Hematopoietic multipotent progenitor cell treated with erythropoietin and hydrocortisone succinate and interleukin-3 and kit ligand, for 17 days (in vitro differentiated cells): ENCODE measurements at places on chromosomes 2 and 18.

GRCh38 chr2:237708491-237708890 lies 81.1 kb downstream of the LRRFIP1 start:
- no peak for DNase-seq

GRCh38 chr18:56319953-56320352 lies 318.4 kb downstream of the TXNL1 start:
- DNase-seq: no peak

- DNase-seq: no peak
Measured at GRCh38 chr2:4903656-4904348, 788.4 kb upstream of the SOX11 start.

DNA sequence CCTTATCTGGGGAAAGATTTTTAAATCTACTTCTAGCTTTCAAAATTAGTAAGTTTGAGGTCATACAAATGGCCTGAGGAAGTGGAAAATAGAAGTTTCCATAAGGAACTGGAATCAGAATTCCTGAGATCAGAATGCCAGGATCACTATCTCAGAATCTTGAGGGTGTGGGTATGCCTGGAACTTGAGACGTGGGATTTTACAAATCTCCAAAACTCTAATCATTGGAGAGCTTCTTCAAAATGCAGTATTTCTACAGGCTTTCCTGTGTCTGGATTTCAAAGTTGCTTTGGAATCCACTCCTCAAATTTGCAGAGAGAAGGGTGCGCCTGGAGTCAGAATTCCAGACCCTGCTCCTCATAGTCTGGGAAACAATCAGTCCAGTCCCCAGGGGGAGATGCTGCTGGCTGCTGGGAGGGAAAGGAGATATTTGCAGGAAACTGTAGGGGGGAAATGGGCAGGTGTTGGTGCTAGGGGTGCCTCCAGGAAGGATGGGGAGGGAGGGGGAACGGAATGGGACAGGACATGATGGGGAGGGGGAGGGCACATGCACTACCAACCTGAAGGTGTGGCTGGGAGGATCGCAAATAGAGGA lies 31.0 kb upstream of the CATIP start:
- DNase-seq: no peak

DNA sequence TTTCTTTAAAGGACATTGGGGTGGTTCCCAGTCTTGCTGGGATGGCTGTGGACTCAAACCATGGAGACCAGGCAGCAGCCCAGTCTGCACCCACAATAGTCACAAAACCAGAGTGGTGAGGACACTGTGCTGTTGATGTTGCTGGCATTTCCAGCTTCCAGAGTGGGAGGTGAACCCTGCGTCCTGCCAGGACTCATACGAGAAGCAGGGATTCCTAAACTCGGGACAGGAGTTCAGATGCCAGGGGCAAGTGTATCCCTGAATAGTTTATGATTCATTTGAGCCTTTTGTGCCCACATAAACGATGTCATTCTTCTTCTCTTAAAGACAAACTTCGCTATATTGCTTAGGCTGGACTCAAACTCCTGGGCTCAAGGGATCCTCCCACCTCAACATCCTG lies 62.8 kb downstream of the TCF7L1 start:
- no peak for DNase-seq

DNA sequence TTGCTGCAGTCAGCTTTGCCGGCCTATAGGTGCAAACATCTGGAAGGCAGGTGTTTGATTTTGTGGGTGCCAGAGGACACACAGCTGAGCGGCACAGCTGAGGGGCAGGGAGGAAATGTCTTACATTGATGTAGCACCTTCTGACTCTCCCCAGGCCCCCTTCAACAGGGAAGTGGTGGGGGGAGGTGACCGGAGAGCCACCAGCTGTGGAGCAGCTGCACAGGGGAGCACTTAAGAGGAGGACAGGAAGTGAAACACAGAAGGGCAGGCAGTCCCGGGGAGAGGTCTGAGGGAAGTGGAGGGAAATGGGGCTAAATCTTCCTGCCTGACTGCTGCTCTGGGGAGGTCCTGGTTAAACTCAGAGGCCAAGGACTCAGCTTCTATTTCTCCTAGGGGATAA lies 409.1 kb downstream of the TNS1 start:
- no peak for DNase-seq

- no peak for DNase-seq
Measured at GRCh38 chr2:127576433-127577207, 41.1 kb downstream of the MYO7B start.

DNA sequence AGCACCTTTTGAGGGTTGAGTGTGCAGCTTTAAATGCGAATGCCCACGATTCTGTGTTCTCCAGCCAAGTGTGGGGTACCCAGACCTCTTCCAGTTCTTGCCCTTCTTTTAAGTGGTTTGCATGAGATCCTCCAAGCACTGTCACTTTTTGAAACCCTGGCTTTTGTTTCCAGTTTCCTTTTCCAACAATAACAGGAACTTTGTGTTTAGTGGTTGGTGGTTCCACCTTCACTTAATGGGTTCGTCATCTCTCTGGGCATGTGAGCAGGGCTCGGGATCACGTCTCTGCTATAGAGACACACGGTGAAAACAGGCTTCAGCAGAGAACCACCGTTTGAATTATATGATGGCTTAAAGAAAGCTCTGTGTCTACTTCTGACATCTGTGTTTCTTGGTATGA lies 197.6 kb downstream of the LDLRAD4 start:
- DNase-seq: no peak

DNA sequence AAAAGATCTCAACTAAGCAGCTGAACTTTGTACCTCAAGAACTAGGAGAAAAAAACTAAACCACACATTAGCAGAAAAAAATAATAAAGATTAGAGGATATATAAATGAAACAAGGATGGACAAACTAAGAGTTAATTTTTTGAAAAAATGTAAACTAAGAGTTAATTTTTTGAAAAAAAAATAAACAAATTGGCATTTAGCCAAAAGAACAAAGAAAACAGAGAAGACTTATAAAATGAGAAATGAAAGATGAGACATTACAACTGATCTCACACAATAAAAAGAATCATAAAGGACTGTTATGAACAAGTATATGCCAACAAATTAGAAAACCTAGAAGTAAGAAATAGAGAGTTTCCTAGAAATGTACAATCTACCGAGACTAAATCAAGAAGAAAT lies 859.2 kb upstream of the GYPC start:
- no peak for DNase-seq

DNA sequence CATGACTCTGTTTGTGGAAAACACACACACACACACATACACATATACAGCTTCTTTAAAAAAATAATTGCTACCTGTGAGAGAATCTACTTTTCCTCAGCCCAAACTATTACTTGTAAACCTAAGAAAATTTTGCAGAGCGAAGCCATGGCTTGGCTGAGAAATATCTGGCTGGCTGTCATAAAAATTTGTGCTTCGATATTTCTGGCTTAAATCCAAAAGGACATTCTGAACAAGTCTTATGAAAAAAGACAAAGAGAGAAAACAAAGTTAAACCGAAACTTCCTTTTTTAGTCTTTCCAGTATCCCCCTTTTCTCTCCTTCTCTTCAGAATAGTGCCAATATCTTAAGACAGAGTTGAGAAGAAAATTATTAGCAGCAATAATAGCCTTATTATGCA lies 2048.0 kb downstream of the SUCLG1 start:
- DNase-seq: no peak

DNA sequence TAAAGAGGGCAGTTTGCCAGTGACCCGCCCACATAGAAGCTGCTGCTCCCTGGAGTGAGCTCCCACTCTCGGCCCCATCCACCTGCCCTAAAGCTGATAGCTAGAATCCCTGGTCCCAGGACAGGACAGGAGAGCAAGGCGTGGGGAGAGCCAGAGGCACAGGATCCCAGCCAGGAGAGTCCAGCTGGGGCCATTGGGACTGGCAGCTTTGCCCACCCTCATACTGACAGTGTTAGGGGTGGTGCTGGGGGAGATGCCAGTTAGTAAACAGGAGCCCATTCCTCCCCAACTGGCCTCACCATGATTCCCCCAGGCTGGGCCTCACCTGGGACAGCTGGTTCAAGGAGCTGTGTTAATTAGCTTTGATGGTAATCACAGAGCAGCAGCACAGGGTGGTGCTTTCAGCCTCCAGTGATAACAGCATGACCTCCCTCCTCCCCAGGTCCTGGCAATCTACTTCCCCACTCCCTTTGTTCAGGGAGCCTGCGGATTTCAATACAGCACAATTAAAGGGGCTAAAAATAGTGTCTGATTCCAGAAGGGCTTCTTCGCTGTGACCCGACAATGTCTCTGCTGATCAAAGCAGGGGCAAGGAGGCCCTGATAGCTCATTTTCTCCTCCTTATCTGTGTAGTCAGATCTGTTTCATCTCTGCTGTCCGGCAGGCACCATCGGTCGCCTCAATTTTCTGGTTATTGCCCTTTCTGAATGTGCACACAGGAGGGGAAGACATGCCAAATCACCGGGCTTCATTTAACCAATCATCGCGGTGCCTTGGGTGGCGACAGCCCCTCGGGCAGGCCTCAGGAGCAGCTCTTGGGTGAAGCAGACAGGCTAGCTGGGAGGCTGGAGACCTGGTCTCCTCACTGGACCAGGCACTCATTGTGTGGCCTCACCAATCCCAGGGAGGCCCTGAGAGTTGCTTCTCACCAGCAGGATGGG lies 119.9 kb upstream of the TEX51 start:
- no peak for DNase-seq

GRCh38 chr2:85143463-85144082 lies 10.4 kb downstream of the TCF7L1 start:
- no peak for DNase-seq

- no peak for DNase-seq
Measured at GRCh38 chr18:48074929-48075706, 144.7 kb upstream of the SMAD2 start.

GRCh38 chr2:239818531-239819011 lies 206.6 kb downstream of the NDUFA10 start:
- no peak for DNase-seq

GRCh38 chr2:8238521-8239230 lies 443.2 kb upstream of the ID2 start:
- no peak for DNase-seq

GRCh38 chr2:222572751-222573174 lies 83.1 kb downstream of the FARSB start:
- peak; percentile 76 for DNase-seq

GRCh38 chr18:46068763-46069162 lies 3.3 kb downstream of the PSTPIP2 start:
- DNase-seq: no peak

- DNase-seq: no peak
Measured at GRCh38 chr2:170806548-170806947, 10.1 kb upstream of the GAD1 start.

DNA sequence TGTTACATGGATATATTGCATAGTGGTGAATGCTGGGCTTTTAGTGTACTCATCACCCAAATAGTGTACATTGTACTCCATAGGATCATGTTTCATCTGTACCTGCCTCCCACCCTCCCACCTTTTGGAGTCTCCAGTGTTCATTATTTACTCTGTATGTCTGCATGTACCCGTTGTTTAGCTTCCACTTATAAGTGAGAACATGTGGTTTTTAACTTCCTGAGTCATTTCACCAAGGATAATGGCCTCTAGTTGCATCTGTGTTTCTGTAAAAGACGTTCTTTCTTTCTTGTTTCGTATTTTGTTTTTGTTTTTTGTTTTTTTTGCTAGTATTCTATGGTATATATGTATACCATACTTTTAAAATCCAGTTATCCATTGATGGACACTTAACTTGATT lies 107.5 kb downstream of the MSTN start:
- no peak for DNase-seq
